ENCODE measurements at places on chromosomes 5 and 9.

DNA sequence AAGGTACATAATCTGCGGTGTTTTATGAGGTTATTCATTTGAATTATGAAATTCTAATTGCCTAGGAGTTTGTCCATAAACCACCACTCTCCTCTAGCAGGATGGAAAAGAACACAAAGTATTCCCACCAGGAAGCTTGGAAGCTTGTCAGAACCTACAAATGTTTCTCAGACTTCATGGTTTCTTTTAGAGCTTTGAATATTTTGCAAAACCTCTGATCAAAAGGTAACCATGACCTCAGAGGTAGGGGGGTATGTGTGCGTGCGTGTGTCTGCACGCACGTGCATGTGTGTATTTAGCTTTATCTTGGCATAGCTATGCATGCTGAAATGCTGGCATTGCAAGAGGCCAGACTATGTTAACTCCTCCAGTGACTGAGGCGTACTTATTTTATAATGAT is 847.0 kb downstream of the TLE1 start:
- DNase-seq, result no peak

GRCh38 chr9:111001526-111001925 is 36.7 kb downstream of the LPAR1 start:
- DNase-seq, result no peak

DNA sequence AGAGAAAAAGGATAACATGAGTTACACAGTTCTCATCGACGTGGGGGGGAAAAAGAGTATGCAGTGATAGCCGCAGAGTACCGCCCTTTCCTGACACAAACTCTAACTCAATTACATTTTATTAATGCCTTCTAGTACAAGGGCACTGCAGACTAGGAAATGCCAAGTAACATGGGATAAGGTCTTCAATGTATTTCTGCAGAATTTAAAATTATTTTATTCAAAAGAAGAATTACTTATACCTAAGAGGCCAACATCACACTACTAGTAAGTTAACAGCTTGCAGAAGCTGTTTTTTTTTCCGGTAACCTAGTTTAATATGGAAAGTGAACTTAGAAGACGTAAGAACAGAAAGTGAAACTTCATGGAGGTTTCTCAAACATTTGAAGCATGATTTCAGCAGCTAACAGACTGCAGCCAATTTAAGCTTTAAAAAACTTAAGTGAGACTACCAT is 3.9 kb downstream of the SETX start:
- DNase-seq, result no peak

GRCh38 chr9:83154087-83154736 is 91.3 kb upstream of the RASEF start:
- DNase-seq, result no peak

GRCh38 chr5:142245786-142246185 is 79.0 kb downstream of the SPRY4 start:
- no peak for DNase-seq

DNA sequence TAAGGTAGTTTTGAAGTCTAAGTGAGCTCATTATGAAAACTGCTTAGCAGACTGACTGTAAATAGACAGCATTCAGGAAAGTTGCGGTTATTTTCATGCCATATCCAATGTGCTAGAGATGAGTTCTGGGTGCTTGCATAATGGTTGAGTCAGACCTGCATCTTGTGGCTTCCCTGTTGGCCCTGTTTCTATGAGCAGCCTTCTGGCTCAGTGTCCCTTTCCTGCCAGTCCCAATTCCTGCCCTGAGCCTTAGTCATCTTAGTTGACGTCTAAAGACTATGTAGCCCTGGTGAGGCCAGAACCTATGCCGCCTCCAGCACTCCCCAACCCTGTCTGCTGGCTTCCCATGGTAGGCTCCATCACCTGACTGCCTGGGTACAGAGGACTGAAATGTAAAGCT is 76.3 kb upstream of the TNFSF8 start:
- DNase-seq, result no peak

GRCh38 chr9:34250721-34251120 is 71.9 kb downstream of the UBAP1 start:
- no peak for DNase-seq

DNA sequence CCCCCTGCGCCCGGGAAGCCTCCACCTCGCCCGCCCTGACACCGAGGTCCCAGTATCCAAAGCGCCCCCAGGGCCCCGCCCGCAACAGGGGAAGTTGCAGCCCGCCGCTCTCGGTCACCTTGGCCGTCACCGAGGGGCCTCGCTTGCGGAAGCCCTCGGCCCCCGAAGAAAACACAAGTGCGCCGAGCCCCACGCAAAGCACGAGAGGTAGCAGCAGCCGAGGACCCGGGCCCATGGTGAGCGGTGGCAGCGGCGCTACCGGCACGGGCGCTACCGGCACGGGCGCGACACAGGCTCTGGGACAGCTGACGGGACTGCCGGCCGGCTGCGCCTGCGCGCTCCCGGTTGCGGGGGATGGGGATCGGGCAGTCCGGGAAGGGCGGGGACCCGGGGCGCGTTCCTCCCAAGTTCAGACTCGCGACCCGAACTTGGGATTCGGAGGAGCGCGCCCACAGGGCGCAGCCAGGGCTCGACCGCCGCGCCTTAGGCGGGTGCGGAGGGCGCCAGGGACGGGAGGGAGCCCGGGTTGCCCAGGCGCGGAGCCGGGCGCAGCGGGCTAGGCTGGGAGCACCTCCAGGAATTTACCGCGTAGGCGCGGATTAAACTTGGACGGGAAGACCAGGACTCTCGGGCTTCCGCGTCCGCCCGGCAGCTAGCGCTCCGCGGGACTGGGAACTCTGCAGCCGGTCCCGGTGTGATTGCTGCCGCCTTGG is at the start of gene PPIC:
PPIC (minus strand) TSS at position 335 of the 713 bp plus-strand sequence; CDS start at position 235, 100 bp downstream.
- DNase-seq, result peak; percentile 95

GRCh38 chr5:35813521-35813920 is 43.2 kb upstream of the IL7R start:
- DNase-seq, result no peak

GRCh38 chr9:2576631-2577030 is 45.0 kb upstream of the VLDLR start:
- DNase-seq, result no peak

GRCh38 chr5:62306323-62306895 is 403 bp downstream of the KIF2A start:
- DNase-seq, result peak; percentile 71

- DNase-seq, result no peak
Observed at GRCh38 chr9:97703437-97704344, 6.6 kb upstream of the XPA start.

GRCh38 chr9:10045598-10045997 is 567.2 kb downstream of the PTPRD start:
- DNase-seq, result no peak

DNA sequence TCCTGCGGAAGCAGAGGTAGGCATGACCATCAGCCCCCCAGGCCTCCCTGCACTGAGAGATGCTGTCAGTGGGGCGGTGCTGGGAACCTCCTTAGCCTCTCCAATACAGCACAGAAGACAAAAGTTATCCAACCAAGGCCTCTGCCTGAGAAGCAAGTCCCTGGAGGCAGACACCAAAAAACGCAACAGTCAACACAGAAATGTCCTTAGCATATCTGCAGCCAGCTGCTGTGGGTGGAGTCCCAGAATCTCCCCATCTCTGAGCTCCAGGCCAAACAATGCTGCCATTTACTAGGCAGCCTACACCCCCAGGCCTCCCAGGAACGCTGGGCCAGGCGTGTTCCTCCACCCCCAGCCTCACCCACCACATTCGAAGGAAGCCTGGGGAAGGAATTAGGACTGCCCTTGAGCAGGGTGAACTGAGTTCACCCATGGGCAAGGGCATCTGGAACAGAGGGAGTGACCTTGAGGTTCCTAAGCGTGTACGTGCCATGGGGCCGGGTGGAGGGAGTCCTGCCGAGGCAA is 43.7 kb downstream of the STK10 start:
- no peak for DNase-seq

- DNase-seq, result no peak
Observed at GRCh38 chr9:90979138-90979551, 177.5 kb downstream of the SYK start.

DNA sequence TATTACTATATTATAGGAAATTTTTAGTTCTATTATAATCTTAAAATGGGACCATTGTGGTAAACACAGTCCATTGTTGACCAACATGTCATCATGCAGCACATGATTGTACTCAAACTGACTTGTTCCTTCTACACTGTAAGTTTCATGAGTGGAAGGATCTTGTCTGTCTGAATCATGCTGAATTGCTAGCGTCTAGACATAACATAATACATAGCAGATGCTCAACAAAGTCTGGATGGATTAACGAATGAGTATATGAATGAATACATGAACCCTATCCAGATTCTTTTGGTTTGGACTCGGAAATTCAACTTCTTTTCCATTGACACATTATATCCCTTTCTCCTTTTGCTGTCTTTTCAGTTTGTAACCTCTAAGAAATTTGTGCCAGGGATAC is 429.2 kb upstream of the SGCD start:
- no peak for DNase-seq

DNA sequence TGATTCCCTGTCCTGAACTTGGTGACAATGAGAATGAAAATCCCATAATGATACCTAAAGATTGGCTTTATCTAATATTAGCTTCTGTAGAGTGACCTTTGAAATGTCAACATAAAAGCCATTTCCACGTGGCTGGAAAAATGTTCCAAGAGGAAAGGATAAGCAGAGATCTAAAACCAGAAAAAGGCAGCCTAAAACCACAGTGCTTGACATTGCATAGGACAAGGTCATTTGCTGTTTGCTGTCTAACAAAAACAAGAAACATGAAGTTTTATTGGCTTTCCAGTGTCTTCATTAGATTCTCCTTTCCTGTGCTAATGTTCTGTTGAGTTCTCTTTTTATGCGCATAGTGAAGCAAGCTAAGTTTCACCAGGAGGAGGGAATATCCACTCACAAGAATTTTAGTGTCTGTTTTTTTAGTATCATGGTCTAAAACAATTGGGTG is 44.6 kb downstream of the CPEB4 start:
- DNase-seq, result no peak

Data from H7 (cell line).